Subcutaneous preadipocyte (primary cell): ENCODE measurements at places on chromosomes 6 and 20. TPM values are rescaled to one million over a fixed set of nuclear protein-coding genes. Genes with fewer than 3 reads are reported as not detected.

ZNF334 gene
- under 0.01 and 0.37 TPM in 2 replicates for total RNA-seq

VWA7 gene
- under 0.01 and 0.98 TPM in 2 replicates for total RNA-seq

EDN3 gene
- total RNA-seq = not detected in 2 replicates

GTSF1L gene
- not detected in 2 replicates for total RNA-seq

DEK gene
- total RNA-seq = 84.5 and 143 TPM in 2 replicates

CDSN gene
- not detected in 2 replicates for total RNA-seq

PLN gene
- total RNA-seq = not detected in 2 replicates
